Omental fat pad (tissue), 4 donors: ENCODE measurements at places on chromosomes 2 and 18.

DNA sequence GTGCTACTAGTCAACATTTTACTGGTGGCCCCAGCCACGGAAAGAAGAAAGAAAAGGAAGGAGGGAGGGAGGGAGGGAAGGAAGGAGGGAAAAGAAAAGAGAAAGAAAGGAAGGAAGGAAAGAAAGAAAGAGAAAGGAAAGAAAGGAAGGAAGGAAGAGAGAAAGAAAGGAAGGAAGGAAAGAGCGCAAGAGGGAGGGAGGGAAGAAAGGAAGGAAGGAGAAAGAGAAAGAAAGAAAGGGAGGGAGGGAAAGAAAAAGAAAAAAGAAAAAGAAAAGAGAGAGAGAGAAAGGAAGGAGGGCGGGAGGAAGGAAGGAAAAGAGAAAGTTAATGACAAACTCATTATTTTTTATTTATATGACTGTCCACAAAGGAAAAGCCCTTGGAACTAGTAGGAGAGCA, 34.9 kb upstream of the SLC35G4 start:
- DNase-seq: no peak

- no peak for DNase-seq
Measured at GRCh38 chr2:98576666-98577312, 31.5 kb downstream of the COA5 start.

DNA sequence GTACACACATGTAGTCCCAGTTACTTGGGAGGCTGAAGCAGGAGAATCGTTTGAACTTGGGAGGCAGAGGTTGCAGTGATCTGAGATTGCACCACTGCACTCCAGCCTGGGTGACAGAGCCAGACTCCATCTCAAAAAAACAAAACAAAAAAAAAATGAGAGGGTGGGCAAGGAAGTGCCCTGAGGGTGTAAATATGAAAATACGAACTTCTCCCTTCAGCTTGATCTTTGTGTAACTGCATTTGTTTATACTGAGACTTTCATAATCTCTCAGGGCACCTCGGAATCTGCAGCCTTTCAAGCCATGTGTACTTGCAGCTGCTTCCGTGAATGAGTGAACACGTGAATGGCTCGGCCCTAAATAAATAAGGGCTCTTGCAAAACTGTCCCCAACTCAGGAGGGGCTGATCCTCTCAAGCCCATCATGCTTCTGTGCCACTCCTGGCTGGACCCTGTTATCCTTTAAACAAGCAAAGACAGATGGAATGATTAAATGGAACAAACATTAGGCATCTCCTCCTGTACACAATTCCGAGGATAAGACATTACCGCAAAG, 96.8 kb downstream of the BOD1L2 start:
- DNase-seq: no peak

DNA sequence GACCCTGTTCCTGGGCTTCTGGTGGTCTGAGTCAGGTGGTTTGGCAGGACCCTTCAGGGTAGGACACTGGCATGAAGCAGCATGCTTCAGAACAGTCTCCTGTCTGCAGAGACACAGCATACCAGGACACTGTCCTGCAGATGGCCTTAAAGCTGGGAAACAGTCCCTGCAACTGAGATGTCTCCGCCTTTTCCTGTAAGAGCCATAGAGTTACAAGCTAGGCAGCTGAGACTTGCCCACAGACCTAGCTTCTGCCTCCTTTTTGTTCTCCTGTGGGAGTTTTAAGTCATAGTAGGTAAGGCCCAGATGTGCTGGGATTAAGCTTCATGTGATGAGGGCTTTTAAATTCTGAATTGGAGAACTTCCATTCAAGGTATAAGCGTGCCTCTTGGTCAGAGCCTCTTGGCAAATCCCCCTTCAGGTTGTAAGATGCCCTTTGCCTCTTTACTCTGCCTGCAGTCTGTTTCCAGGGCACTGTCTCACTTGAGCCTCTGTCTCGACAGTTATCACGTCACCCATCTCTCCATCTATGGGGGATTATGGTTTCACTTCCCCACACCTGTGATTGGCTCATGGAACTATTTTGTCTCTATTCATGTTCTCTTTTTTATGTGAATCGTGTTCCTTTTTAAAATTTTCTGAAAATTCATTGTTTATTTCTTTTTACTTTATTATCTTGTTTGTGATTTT, 51.8 kb downstream of the COA5 start:
- no peak for DNase-seq

- DNase-seq: no peak
Measured at GRCh38 chr2:235511751-235512698, 18.2 kb downstream of the AGAP1 start.

DNA sequence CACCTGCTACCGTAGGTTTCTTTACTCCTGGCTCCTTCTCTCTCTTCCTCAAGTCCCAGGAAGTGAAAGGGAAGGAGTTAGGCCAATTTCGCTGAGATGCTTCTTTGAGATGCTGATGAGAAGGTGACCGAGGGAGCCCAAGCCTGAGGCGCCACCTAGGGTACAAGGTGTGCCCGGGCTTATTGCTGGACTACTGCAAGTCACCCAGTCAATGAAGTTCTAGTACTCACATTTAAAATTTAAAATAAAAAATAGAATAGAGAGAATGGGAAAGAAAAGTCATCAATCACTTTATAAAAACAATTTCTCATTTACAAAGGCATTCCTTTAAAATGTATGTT, 45.3 kb downstream of the ACAA2 start:
- DNase-seq: no peak

- DNase-seq: no peak
Measured at GRCh38 chr2:170819680-170820664, 3.3 kb downstream of the GAD1 start.

- DNase-seq: no peak
Measured at GRCh38 chr18:76463872-76464271, 31.2 kb downstream of the ZNF516 start.

- DNase-seq: no peak
Measured at GRCh38 chr18:32722279-32722678, 50.5 kb downstream of the KLHL14 start.

DNA sequence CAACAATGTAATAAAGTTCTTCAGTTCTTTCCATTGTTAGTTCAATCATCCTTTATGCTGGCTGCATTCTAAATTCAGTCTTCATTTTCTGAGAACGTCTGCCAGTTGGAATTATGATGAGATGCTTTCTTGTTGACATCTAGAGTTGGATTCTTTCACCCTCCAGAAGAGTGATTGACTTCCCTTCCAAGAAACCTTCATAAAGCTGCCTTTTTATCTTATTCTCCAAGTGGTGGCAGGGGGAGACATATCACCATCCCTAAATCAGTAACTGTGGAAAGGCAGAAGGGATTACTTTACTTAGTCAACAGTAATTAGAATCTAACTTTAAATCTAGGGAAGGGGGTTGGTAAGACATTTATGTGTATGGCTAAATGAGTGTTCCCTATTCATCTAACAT, 86.8 kb upstream of the GULP1 start:
- DNase-seq: no peak
